ENCODE measurements at places on chromosomes 7 and 10. TPM values are rescaled to one million over a fixed set of nuclear protein-coding genes. Genes with fewer than 3 reads are reported as not detected.
A peak's percentile ranks its signal among the peaks of the same experiment; 100 is the strongest.

- no peak for DNase-seq
Observed at GRCh38 chr7:137846827-137847567, at the start of gene DGKI. Gene DGKI, minus strand, starts transcription at chr7:137846974.

DNA sequence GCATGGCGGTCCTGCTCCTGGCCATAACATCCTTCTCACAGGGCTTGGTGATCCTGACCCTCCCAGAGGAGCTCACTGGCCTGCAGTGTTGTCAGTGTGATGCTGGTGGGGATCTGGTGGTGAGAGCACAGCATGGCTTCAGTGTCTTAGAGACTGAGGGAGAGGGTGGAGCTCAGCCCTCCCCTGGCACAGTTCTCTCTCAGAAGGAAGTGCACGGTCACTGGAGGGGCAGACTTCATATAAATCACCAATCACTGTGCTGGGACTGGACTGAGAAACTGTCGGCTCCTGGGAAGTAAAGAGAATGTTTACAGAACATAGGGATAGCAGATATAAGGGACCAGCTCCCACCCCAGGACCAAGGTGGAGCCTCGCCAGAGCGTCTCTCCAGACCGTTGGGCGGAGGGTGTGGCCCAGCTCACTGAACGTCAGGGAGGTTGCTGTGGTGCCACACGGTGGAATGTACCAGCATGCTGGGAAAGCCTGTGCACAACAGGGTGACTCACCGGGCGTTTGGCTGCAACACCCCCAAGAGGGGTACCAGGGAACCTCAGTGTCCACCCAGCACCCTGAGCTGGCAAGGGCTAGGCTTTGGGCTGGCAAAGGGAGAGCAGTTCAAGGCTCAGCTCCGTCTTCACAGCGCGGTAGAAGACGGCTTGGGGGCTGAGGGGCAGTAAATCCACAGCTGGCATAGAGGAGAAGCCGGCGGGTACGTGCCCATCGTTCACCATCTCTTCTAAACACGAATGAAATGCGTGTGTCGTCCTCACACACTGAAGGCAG lies 8.8 kb upstream of the GET4 start:
- DNase-seq, result peak; percentile 29

GRCh38 chr10:127853868-127854768 lies 38.6 kb downstream of the CLRN3 start:
- peak; percentile 55 for DNase-seq

- DNase-seq, result peak; percentile 93
Observed at GRCh38 chr10:125407000-125407502, 246.7 kb upstream of the CTBP2 start.

DNA sequence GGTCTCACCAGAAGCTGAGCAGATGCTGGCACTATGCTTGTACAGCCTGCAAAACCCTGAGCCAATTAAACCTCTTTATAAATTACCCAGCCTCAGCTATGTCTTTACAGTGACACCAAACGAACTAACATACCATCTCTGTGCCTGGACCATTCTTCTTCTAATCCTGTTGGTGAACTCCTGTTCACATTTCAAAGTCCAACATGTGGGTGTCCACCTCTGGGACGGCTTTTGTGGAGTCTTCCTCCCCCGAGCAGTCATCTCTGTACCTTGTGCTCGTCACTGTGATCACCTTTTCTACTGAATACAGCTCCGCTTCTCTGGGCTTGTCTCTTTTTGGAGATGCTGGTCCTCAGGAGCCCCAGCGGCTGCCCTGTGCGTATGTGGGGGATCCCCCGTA lies 7.4 kb upstream of the ESYT2 start:
- DNase-seq, result no peak

DNA sequence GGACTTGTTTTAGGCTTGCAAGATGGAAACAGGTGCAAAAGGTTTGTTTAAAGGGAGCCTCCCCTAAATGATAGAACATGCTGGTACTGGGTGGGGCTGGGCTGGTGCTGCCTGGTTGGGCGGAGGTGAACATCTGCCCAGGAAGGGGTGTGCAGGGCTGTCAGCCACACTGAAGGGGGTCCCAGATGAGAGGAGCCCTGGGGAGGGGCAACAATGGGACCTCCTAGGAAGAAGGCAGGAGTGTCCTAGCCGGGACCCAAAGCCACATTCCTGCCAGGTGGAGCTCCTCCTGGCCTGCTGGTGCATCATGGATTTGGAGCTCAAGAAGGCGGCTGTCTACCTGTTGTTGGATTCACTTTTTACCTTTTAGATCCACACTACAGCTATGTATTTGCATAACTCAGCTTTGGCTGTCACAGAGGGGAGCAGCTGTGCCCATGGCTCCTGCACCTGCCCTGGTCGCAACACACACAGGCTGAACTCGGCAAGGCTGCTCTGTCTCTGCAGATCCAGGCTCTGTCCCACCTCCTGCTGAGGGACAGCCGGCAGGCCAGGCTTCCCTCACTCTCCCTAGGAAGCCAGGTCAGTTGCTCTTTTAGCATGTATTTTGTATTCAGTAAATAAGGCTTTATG lies 59.9 kb downstream of the ADARB2 start:
- DNase-seq, result no peak

GRCh38 chr7:47785923-47786556 lies 162.2 kb downstream of the PKD1L1 start:
- DNase-seq, result no peak

DNA sequence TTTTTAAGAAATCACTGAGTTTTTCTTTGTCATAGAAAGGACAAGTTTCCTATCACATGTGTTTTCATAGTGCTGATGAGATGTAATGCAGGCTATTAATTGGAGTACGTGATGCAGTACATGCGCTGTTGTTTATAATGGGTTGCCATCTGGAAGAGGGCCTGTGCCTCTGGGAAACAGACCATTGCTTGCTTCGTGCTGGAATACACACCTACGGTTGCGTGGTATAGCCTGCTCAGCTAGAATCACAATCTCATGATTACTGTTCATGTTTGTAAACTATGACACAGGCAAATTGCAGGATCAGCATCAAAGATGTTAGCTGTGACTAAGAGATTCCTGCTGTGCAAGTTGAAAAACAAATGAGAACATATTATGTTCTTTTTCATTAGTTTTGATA lies 107.2 kb upstream of the STEAP1B start:
- DNase-seq, result no peak

- DNase-seq, result peak; percentile 49
Observed at GRCh38 chr10:124025660-124026588, 67.5 kb downstream of the CHST15 start.

DNA sequence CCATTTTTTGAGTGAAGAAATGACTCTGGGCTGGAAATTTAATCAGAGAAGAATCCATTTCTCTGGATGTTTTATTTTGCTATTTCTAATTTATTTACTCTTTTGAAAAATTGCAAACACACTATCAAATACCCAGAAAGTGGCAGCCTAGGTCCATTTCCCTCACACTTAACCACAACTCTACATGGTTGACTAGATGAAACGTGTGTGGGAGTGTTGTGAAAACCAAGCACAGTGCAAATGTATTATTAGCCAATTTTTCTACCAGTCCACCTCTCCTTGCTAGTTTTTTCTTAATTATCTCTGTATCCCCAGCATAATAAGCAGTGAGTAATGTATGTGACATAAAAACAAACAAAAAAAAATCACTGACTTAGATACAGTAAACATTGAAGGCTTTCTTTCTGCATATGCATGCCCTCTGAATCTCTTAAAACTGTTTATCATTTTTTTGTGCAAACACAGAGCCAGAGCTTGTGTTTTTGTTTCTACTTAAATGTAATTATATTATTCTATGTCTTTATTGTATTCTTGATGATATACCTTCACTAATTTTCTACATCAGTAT lies 30.9 kb downstream of the SCIN start:
- DNase-seq, result no peak

GRCh38 chr10:106793617-106794016 lies 370.9 kb downstream of the SORCS1 start:
- no peak for DNase-seq

DNA sequence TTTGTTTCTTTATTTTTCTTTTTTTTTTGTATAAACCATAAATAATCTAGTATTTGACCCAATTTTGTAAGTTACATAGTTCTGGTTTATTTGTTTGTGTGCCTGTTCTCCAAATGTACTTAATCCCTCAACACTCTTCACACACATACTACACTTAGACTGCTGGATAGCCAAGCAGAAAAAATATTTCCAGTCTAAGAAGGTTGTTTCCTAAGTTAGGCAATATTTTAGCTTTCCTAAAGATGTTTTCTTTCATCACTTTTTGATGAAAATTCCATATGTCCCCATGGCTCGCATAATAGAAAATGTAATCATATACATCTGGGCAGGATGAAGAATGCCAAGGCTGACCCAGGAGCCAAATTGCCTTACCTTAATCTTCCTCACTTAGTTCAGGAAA lies 105.3 kb downstream of the PPP1R3A start:
- no peak for DNase-seq

DNA sequence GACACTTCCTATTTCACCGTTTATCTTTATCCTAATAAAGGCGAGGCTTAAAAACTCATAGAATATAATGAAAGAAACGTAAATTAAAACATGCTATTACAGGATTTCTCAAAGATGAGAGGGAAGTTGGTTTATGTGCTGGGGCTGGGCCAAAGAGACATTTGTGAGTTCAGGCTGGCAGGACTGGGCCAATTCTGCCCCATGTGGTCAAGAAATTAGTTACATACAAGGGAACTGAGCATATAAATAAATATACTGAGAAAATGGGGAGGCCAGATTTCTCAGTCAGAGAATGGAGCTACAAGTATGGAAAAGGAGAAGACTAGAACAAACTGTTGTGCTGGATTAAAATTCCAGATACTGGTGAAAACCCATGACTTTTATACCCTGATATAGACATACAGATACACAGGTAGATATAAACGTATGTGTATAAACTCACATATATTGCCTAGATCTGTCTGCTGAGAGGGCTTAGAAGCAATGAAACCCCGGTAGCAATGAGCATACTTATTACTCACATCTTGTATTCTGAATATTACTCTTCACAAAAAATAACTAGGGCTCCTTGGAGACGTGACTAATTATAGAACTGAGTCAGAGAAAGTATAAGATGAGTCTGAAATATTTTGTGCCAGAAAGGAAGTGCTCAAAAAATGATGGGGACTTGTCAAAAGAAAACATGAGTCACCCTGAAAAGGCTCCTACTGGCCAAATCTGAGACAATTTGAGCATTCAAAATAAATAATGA lies 155.7 kb upstream of the FGFR2 start:
- DNase-seq, result peak; percentile 88

HKDC1 gene
- 3.4 TPM for total RNA-seq

SEMA3D gene
- 9.2 TPM for total RNA-seq

AHR gene
- 110 TPM for total RNA-seq

KCNIP2 gene
- total RNA-seq, result 0.07 TPM

ZC3HAV1L gene
- total RNA-seq, result 0.96 TPM

PLXNA4 gene
- 6.2 TPM for total RNA-seq

All from M059J (cell line).